ENCODE measurements at places on chromosomes 2 and 18. TPM values are rescaled to one million over a fixed set of nuclear protein-coding genes. Genes with fewer than 3 reads are reported as not detected.
A peak's percentile ranks its signal among the peaks of the same experiment; 100 is the strongest.

RNU2-63P gene
- total RNA-seq: 34.9 TPM

CPLX4 gene
- total RNA-seq: not detected

RAX gene
- not detected for total RNA-seq

FBLN7 gene
- 26.8 TPM for total RNA-seq

TMEM247 gene
- not detected for total RNA-seq

GRCh38 chr2:137977790-137978189, 13.5 kb downstream of the HNMT start:
- DNase-seq: no peak

GRCh38 chr2:75513616-75514170, 47.0 kb downstream of the EVA1A start:
- no peak for DNase-seq

GRCh38 chr2:151720521-151720920, 13.8 kb downstream of the NEB start:
- no peak for DNase-seq

DNA sequence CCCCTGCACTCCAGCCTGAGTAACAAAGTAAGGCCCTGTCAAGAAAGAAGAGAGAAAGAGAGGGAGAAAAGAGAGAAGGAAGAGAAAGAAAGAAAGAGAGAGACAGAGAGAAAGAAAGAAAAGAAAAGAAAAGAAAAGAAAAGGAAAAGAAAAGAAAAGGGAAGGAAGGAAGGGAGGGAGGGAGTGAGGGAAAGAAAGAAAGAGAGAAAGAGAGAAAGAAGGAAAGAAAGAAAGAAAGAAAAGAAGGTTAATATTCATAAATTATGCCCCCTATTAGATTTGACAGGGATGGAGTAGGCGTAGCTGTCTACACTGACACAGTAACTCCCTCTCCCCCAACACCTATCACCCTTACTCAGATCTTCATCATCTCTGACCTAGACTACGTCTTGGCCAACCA, 202.3 kb downstream of the SP3 start:
- no peak for DNase-seq

- no peak for DNase-seq
These were observed 113.0 kb downstream of the QPCT start for GRCh38 chr2:37457401-37457901.

GRCh38 chr2:6755456-6755855, 110.3 kb downstream of the CMPK2 start:
- no peak for DNase-seq

DNA sequence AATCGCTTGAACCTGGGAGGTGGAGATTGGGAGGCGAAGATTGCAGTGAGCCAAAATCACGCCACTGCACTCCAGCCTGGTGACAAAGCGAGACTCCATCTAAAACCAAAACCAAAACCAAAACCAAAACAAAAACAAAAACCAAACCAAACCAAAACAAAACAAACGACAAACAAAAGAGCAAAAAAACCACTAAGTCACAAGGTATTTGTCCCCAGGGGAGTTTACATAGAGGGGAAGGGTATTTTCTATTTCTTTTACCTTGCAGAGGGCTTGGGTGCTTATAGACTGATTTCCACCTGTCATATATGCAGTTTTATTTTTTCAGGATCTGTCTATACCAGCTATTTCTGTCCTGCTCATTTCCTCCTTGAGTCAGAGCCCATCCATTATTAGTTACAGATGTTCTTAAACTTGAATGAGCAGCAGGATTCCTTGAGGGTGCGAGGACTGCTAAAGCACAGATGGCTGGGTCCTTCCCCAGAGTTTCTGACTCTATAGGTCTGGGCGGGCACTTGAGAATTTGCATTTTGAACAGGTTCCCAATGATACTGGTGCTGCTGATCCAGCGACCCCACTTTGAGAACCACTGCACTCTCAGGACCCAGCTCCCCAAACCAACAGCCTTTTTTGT, 102.2 kb upstream of the UXS1 start:
- no peak for DNase-seq

- DNase-seq: no peak
These were observed 78.8 kb upstream of the NEDD4L start for GRCh38 chr18:57965246-57965645.

DNA sequence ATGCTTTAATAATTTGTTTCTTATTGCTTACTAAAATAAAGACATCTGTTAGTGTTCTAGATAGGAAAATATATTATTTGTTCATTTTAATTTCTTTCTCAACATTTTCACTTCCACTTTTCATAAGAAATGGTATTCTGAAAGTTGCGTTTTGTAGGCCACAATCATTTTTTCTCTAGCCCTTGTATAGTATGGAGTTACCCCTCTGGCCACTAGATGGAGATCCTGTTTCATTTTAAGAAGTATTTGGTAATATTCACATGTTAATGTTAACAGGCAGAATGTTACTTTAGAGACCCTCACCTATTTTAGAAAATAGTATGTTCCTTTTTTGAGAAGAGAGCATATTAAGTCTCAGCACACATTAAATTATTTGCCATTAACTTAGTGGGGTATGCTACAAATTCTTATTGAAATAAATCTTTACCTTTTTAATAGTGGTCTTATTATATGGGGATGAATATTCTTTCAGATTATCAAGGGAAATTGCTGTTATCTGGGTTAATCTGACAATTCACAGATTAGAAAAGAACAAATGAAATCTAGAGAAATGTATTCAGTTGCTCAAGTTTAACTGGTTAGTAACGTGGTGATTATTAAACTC, 73.9 kb upstream of the TTC27 start:
- DNase-seq: peak; percentile 66

- no peak for DNase-seq
These were observed 1038.3 kb upstream of the ACVR2A start for GRCh38 chr2:146806364-146807005.

GRCh38 chr18:3623769-3624545, 174.0 kb downstream of the TGIF1 start:
- peak; percentile 66 for DNase-seq

- DNase-seq: no peak
These were observed 47.7 kb downstream of the ZNF516 start for GRCh38 chr18:76447258-76447890.

DNA sequence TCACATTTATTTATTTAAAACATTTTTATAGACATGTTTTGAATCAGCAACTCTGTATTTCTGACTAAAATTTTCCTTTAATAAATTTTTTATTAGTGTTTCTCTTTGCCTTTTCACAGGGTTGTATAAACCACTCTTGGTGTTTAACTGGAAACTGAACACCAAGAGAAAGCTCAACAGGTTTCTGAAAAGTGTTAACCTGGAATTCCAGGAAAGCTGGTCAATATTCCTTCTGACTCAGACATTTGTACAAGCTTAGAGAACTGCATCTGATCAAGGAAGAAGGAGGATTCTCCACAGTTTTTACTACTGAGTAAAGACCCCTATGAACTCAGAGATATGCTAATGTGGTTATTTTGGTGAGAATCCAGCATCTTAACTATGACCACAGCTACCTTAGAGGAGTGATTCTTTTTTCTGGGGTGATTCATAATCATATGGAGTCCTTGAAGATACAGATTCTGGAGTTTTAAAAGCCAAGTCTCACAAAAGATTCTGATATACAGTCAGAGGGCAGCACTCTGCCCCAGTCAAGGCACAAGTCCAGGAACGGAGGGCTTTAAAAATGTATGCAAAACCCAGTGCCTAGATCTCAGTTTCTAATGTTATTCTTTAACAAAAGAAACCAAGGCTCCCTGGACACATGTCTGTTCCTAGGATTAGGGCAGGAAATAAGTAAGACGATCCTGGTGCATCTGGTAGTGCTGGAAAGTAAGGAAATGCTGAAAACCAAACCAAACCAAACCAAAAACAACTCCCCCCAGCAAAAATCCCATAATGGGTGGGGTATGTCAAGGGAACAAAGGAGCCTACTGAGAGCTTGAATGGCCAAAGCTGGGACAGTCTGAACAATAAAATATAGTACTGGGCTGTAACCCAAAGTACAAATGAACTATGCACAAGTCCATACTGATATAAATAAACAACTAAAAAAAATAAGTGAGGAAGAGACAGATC, 85.1 kb upstream of the FZD5 start:
- DNase-seq: no peak

DNA sequence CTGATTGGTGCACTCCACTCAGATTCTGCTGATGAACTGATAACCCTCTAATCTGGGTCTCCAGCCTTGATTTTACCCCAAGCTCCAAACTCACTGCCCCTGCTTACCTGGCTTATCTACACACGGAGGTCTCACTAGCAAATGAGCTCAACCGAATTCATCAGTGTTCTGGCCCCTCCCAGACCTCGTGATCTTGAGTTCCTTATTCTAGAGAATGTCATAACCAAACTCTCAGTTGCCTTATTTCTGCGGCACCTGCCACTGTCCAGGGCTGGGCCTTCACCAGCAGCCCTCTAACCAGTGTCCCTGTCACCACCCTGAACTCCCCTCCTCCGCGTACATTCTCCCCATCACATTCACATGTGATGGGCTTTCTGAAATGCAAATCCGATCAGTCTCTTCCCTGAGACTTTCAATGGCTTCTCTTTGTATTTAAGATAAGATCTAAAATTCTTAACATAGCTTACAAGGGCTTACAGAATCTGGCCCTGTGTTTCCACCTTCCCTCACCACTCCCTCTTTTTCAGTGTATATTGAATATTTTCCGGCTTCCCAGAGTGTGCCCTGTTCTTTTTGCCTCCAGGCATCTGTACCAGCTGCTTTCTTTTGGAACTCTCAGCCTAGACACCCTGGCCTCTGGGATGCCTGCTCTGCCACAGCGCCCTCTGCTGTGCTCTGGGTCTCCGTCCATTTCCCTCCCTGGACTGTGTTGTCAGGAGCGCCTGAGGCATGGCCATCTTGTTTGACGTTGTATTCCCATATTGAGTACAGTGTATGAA, 31.1 kb downstream of the NAB1 start:
- DNase-seq: peak; percentile 86

DNA sequence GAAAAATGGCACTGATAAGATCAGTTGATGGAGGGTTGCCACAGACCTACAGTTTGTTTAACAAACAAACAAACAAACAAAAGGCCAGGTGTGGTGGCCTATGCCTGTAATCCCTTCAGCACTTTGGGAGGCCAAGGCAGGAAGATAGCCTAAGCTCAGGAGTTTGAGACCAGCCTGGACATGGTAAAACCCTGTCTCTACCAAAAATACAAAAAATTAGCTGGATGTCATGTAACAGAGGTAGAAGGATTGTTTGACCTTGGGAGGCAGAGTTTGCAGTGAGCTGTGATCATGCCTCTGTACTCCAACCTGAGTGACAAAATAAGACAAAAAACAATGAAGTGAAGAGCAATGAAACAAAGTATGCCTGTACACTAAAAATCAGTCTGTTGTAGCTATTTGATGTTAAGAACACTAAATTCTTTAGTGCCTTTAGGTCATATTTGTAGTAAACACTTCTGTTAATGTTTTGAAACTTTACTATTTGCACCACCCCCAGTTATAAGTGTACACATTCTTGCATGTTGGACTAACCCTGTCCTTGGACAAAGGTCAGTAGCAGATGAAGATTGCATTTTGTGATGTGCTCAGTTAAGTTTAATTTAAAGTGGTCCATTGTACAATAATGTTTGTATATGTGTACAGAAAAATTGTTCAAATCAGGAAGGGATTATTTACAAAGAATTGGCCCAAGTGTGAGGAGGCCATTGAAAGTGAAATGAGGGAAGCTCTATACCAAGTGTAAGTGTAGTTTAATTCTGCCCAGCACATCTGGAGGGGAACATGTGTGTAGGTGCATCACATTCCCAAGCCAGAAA, 73.9 kb downstream of the KYNU start:
- DNase-seq: no peak

- DNase-seq: peak; percentile 91
These were observed 123.9 kb upstream of the SLC1A4 start for GRCh38 chr2:64865073-64865830.

GRCh38 chr2:71562518-71562917, 109.2 kb downstream of the DYSF start:
- no peak for DNase-seq

DNA sequence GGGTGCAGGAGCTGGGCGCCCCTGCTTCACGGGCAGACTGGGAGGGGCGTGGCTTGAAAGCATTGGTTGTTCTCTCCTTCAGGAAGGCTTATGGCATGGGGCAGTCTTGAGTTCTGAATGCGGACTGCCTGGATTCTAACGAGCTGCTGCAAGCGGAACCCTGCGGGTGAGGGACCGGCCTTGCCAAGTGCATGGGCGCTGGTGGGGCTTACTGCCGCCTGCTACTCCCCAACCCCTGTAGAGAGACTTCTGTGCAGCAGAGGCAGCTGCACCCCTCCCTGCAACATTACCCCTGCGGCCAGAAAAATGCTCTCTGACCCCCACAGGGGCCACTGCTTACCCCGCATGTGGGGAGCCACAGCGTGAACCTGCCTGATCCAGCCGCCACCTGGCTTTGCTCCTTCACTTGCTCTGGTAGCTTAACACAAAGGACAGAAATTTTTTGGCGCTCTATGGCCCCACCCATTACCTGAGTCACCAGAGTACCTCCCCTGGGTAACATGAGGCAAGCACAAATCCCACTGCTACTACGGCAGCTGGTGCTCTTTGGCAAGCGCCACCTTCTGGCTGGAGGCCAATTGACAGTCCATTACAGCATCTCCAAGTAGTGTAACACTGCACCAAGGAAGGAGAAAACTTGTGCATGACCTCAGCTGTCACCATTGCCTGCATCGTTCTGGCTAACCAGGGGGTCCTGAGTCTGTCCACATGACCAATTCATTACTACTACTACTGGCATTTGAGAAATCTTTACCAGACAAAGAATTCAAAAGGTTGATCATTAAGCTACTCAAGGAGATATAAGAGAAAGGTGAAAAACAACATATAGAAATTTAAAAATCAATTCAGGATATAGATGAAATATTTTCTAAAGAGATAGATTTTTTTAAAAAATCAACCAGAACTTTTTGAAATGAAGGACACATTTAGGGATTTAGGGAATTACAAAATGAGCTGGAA, 35.4 kb downstream of the MYL12B start:
- peak; percentile 98 for DNase-seq

DNA sequence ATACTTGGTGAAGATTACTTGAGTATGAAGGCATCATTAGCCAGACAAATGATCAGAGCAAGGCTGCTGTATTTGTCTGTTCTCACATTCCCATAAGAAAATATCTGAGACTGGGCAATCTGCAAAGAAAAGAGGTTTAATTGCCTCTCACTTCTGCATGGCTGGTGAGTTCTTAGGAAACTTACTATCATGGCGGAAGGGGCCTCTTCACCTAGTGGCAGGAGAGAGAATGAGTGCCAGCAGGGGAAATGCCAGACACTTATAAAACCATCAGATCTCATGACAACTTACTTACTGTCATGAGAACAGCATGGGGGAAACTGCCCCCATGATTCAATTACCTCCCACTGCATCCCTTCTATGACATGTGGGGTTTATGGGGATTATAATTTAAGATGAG, 452.3 kb downstream of the GALR1 start:
- DNase-seq: no peak

Data from activated CD4-positive, alpha-beta T cell treated with anti-CD3 and anti-CD28 coated beads, Interleukin-2, amount 10 ng/mL, durations not matched to agents 24 days and 14 days (primary cell).